Stimulated activated CD8-positive, alpha-beta memory T cell treated with anti-CD3 and anti-CD28 coated beads, Interleukin-15, amount 100 ng/mL, for 48 hours (primary cell): ENCODE measurements at places on chromosomes 1 and 21.

DNA sequence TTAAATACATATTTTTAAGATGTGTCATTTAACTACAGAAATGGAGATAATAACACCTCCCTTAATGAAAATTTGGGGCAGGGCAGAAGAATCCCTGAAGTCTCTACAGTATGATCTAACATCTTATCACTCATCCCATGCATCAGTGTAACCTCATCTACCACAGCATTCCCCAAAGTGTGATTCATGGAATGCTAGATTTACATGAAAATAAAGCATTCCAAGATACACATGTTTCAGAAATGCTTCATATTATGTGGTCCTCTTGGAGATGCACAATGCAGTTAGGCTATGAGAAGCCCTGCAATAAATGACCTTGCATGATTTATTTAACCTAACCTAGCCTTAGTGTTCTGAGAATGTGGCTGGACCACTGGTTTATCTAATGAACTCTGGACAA is 166.9 kb upstream of the SYT6 start:
- DNase-seq: no peak

GRCh38 chr1:32903991-32904785 is 3.0 kb upstream of the TMEM54 start:
- no peak for DNase-seq

DNA sequence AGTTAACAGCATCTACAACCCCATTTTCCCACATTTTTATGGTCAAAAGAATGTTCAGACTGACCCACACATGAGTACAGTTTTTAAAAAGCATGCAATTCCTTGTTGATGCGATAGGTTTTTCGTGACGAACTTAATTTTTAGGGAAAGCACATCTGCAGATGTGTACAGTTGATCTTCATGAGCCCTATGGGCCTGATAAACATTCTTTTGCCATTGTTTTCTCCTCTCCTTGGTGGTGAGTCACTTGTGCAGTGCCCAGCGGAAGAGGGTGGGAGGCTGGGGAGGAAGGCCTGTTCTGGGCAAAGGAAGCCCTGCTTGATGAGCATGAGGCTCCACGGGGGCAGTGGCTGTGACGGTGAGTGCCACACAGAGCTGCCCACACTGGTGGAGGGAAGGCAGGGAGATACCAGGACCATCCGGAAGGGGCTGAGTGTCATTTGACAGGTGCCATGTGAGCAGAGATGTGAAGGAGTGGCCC is 5.3 kb downstream of the ARF1 start:
- no peak for DNase-seq

- DNase-seq: no peak
These were observed 38.2 kb downstream of the PKNOX1 start for GRCh38 chr21:43012596-43012995.

GRCh38 chr1:57536749-57537423 is 113.0 kb upstream of the DAB1 start:
- DNase-seq: no peak

GRCh38 chr1:203550846-203551245 is 56.9 kb downstream of the OPTC start:
- no peak for DNase-seq

- no peak for DNase-seq
These were observed 90.6 kb downstream of the ATP6V1G3 start for GRCh38 chr1:198449727-198450433.

DNA sequence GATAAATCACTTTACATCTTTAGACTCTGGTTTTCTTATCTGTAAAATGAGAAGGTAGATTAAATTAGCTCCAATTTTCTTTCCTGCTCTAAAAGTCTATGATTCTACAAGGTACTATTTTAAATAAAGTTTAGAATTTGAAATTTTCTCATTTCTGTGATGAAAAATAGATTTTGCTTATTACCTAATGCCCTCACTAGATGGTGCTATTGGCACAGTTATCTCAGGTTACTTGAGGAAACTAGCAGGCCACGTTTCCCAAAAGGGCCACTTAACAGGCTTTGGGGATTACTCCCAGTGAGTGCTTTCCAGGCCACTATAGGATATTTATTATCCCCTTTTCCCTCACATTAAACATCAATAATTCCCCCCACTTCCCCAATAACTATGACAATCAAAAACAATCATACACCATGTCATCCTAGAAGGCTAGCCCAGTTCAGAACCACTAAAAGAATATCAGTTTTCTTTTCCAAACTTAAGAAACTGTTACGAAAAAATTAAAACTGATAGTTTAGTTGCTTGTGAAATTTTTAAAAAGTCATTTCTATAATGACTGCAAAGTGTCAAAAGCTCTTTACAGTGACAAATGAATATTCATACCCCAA is 30.6 kb downstream of the OMA1 start:
- no peak for DNase-seq

- no peak for DNase-seq
These were observed 100.1 kb downstream of the C1orf21 start for GRCh38 chr1:184486761-184487445.

DNA sequence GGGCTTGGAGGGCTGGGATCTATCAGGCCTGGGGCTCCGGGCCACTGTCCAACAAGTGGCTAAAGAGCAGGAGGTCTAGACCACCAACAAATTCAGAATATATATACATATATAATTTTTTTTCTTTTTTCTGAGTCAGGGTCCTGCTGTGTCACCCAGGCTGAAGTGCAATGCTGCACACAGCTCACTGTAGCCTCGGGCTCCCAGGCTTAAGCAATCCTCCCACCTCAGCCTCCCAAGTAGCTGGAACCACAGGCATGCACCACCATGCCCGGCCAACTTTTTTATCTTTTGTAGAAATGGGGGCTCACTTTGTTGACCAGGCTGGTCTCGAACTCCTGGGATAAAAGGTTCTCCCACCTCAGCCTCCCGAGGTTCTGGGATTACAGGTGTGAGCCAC is 6.8 kb upstream of the LAPTM5 start:
- no peak for DNase-seq

- no peak for DNase-seq
These were observed 97.1 kb upstream of the ESRRG start for GRCh38 chr1:216820345-216820744.

GRCh38 chr21:34989337-34990151 is 59.6 kb downstream of the RUNX1 start:
- DNase-seq: peak; percentile 50

GRCh38 chr21:32096411-32096810 is 182.4 kb downstream of the MIS18A start:
- DNase-seq: no peak

- no peak for DNase-seq
These were observed 204.5 kb downstream of the TM2D1 start for GRCh38 chr1:61520401-61520800.

DNA sequence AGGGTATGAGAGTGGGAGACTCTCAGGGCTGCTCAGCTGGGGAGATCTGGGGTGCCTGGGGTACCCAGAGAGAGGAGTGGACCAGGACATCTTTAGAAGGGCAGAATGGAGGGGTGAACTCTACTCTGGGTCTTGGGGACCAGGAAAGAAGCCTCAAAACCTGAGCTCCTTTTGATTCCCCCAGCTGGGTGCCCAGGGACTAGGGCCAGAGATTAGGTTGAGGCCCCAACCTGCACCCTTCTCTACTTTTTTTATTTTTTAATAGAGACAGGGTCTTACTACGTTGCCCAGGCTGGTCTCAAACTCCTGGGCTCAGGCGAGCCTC is 1.9 kb downstream of the PDZK1IP1 start:
- DNase-seq: no peak

GRCh38 chr1:234270581-234271242 is 102.5 kb upstream of the COA6 start:
- DNase-seq: no peak

GRCh38 chr1:78340006-78340405 is 150.8 kb upstream of the PTGFR start:
- no peak for DNase-seq

DNA sequence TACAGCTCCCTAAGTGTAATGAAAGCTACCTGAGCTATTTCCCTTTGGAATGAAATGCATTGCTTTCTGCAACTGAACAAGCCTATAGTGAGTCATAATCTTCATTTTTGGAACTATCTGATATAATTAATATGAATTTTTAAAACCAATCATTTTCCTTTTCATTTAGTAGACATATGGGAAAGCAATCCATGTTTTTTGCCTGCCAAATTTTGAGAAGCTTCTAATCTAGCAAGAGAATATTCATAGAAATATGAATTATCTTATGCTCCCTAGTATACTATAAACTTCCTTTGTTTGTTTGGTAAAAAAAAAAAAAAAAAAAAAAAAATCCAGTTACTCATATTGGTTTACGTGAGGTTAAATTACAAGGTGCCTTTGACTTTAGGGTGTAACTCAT is 68.3 kb downstream of the PLPPR4 start:
- no peak for DNase-seq
